Activated CD8-positive, alpha-beta memory T cell treated with anti-CD3 and anti-CD28 coated beads, Interleukin-2, amount 50 U/mL, for 4 hours (primary cell): ENCODE measurements at places on chromosomes 5 and 9.

DNA sequence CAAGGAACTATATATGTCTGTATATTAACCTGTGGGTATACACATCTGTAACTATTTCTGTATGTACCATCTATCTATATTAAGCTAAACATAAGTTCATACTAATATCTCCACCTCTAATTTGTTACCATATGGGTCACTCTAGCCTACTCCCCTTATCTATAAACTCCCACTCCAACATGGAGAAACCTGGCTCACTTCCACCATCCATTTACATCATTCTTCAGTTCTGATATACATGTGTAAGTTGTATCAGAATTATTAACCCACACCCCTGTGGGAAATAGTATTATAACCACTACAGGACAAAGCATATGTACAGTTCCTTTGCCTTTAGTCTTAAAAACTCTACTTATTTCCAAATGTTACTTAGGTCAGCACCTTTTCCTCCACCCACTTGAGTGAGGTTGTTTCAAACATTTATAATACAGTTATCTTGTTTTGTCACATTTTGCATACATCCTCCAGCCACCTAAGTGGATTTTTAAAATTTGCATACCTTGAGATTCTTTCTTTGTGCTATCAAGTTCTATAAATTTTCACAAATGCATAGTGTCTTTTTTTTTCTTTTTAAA is 10.6 kb downstream of the NDFIP1 start:
- no peak for DNase-seq

DNA sequence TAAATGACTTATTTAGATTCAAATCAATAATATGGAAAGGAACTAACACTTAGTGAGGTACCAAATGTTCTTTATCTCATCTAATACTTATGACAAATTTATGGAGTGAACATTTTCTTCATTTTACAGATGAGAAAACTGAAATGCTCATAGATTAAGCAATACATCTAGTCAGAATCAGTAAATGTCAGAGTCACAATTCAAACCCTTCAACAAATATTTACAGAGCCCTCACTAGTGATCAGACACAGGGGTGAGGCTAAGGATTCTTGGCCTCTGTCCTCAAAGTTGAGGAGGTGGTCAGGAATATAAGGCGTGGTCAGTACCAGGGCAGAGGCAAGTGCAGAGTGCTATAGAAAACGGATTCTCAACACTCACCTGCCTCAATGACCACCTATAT is 29.5 kb upstream of the ARSB start:
- DNase-seq = no peak

DNA sequence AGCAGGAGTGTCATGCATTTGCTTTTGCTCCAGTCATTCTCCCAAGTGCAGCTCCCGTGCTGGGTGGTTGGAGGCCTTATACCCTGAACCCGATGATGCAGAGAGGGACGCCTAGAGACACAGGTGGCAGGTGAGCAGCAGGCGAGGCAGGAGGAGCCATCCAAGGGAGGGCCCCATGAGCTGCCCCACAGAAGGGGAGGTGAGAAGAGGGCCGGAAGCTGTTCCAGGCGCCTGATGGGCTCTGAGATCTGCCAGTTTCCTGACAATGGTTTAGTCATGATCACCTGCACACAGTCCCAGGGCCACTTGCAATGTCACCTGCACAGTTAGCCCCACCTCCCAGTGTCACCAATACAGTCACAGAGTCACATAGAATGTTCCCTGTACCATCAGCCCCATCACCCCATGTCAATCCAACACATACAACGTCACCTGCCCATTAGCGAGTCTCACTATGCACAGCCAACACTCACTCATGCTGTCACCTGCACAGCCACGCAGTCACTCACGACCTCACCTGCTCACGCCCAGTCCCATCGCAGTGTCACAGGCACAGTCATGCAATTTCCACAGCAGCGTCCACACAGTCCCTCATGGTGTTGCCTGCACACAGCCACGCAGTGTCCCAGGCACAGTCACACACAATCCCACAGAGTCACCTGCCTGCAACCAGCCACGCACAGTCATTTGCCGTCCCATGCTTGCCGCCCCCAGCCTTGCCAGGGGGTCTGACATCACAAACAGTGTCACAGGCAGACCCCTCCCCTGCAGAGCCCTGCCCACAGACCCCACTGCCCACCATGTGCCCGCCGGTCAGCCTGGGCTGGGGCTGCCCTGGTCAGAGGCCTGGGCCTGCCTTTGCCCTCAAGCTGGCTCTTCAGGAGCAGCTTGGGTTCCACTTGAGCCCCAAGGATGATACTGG is 113.4 kb downstream of the LHX2 start:
- no peak for DNase-seq

DNA sequence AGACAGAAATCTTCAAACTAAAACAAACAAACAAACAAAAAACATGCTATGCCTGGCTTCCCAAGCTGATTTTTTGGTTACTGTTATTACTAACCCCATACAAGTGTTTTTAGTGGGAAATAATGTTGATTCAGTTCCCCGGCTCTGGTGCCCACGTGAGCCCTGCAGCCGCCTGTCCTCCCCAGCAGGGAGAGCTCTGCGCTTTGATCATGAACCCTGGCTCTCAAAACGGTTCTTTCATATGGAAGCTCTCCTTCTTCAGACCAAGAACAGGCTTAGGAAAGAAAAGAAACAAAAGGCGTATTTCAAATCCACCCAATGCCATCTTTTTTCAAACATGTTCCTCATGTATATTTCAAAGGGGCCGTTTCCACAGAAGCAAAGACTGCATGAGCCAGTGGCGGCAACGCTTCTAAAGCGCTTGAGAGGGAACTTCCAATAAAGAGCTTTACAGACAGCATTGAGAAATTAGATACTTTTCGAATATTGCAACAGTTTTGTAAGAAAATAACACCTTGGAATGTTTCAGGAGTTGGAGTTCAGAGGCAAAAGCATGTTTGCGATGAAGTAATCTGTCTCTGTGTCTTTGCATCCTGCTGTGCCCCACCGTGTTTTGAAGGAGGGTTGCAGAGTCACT is 74.8 kb downstream of the ICE1 start:
- DNase-seq = no peak

DNA sequence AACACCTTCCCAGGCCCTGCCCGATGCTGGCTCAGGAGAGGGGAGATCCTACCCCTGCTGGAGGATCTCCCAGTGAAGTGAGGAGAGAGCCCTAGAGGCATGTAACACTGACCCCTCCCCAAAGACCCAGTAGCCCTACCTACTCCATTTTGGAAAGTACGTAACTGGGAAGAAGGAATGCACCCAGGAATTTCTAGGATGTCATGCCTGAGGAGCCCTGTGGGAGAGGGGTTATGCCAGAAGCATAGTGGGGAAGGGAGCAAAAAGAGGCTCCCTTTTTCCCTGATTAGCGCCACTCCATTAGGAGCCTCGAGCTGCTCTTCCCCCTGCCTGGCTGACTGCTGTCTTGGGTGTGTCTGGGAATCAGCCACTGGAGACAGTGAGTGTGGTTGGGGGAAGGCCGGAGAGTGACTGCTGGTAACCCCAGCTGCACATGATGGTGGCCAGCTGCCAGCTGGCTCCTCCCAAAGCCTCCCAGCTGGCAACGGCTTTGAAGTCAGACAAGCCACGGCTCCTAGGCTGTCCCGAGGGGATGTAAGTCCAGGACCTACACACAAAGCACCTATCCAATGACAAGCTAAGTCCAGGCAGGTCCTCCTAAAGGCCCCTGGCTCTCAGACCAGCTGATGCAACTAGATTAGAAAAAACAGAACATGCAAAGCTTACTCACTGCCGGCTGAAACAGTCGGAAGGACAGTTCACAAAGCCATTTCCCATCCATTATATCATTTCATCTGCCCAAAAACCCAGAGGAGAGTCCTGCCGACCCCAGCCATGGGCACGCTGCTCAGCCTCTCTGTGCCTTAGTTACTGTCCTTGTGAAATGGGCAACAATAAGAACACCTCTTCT is 136.5 kb upstream of the ABCA1 start:
- no peak for DNase-seq

DNA sequence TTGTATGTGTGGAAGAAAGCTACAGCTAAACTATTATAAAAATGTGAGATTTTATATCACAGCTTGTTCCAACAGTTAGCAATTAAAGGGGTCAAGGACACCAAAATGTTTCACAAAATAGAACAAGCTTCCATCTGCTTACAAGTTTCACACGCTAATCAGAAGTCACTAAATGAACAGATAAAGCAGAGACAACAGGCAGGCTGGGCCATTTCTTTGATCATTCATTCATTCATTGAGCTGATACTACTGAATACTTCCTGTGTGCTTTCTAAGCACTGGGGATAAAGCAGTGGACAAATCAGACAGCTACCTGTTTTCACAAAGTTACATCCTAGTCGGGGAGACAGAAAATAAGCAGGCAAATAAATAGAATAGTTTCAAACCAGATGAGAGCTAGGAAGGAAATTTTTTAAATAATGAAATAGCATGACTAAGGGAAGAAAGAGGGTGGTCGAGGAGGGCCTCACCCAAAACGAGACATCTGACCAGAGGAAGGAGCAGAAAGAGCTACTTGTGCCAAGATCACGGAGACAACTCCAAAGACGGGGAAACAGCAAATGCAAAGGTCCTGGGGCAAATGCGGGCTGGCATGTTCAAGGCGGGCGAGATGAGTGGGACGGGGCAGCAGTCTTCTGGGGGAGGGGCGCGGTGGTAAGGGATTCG is 1.2 kb downstream of the MAPK9 start:
- DNase-seq = no peak

GRCh38 chr9:129482521-129483414 is 138.1 kb downstream of the C9orf50 start:
- DNase-seq = peak; percentile 51

DNA sequence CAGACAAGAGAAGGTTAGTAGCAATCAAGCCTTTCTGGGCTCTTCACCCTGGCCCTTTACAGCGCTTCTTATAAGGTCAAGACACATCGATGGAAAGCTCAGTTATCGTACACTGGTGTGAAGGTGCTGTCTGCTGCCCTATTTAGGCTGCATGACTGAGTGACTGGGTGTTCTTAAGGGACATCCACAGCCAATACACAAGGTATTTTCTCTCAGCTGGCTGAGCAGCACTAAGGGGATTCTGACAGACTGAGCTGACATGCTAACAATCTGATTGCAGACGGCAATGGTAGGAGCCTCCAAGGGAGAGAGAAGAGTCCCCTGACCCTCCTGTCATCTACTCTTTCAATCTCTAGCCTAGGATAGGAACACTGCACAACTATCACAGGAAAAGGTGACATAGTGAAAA is 577.9 kb downstream of the ISL1 start:
- DNase-seq = no peak

DNA sequence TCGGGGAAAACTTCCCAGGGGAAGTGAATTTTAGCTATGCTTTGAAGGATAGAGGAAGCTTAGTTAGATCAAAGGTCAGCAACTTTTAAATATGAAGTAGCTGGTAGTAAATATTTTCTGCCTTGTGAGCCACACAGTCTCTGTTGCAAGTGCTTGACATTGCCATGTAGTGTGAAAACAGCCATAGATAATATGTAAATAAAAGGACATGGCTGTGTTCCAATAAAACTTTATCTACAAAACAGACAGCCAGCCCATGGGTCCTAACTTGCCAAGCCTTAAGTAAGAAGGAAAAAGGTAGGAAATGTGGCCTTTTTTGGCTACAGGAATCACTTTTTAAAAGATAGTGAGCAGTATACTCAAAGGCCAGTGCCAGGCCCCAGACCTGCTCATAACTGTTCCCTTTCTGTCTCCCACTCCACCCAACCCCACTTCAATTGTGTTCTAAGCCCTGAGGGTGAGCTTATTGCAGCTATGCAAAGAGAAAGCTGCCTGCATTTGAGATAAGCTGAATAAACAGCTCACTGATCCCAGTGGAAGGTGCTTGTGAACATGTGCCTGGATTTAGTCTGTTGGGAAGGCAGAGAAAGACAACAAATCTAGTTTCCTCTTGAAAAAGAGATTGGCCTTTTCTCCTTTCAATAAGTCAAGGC is 113.0 kb upstream of the TRIM32 start:
- DNase-seq = no peak

DNA sequence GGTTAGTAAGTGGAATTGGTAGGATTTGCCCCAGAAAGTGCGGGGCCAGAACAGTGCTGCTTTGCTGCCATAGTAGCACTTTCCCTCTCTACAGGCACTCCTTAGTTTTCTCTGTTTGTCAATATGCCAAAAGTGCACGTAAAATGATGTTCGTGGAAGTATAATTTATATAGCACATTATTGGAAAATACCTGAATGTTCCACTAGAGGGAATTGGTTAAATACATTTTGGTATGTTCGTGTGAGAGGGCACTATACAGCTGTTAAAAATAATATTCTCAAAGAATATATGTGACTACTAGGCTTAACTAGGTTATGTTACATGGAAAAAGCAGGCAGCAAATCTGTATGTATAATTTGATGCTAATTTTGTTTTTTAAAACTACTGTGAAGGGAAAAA is 184.0 kb upstream of the GDNF start:
- DNase-seq = no peak
